Activated CD4-positive, alpha-beta T cell treated with anti-CD3 and anti-CD28 coated beads, Interleukin-2, amount 50 U/mL, for 24 hours (primary cell): ENCODE measurements at places on chromosomes 12 and 14.

DNA sequence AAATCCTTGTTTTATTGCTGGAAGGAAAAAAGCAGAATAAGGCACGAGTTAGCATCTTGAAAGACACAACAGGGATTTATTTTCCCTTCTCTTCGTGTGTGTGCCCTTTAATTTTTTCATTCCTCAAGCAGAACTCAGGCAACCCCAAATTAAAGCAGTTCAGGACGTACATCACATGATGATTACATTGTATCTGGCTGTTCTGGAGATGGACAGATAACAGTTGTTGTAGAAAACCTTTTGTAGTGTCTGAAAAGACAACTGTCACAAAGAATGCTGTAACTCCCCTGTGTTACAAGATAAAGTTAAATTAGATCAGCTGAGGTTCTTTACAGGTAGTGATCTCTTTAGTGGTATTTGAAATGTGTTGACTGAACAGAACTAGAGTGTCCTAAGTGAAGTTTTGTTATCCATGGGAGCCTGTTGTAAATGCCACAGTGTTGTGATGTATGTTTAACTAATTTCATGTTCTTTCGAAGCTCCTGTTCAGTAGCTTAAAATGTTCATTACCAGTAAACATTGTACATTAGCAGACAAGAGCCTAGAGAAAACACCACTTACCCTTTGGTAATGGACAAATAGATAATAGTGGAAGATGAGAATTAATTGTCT is 58.5 kb downstream of the TMTC2 start:
- DNase-seq = no peak

DNA sequence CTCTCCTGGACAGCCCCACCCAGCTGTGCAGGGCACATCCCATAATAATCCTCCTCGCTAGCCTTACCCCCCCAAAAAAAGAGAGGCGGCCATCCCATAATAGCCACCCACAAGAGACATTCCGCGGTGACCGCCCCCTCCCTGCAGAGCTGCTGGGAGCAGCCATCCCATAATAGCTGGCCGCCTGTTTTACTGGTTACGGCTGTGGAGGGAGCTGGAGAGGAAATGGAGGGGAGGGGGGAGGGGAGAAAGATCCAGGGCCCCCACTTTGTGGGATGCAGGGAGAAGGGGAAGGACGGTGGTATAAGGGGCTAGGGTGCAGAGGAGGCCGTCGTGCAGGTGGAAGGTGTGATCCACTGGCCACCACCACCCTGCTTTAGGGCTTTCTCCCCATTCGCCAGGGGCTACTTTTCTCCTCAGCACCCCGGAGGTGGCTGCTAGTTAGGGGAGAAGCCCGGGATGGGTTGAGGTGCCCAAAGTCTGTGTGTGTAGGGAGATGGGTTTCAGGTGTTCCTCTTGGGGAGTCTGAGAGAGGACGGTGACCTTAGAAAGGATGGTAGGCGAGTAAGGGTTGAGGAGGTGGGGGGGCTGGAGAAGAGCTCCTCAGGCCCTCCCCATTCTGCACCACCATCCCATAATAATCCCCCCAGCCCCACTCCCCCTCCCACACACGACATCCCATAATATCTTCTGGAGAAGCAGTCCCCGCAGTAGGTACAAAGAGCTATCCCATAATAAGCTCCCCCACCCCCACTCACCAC is 6.0 kb upstream of the CHD4 start:
- DNase-seq = no peak

DNA sequence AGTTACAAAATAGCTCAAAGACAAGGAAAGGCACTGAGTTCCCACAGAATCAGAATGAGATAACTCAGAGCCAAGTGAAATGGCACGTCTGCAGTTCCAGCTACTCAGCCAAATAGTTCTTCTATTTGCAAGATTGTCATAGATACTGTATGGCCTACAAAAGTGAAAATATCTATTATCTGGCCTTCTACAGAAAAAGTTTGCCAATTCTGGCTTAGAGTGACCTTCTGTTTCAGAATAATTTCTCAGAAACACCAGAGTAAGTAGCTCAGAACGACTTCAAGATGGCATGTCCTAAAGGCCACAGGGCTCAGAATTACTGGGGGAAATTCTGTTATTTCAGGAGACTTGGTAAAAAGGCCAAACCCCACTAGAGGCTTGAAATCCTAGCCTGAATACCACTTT is 10.7 kb upstream of the RTRAF start:
- DNase-seq = no peak

DNA sequence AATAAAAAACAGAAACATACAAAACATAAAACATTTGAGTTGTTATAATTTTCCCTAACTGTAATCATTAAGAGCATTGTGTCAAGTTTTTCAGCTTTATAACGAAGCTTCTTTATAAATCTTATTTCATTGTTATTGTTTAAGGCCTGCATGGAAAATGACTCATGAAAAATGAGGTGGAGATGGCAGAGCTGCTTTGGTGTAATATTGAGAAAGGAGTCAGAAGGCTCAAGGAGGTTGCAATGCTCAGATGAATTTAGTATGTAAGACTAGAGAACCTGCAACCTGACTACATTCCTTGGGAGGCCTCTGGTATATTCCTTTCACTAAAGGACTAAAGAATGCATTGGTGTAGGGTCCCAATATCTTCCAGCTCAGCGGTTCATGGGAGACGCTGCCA is 61.5 kb downstream of the TMEM30B start:
- no peak for DNase-seq

DNA sequence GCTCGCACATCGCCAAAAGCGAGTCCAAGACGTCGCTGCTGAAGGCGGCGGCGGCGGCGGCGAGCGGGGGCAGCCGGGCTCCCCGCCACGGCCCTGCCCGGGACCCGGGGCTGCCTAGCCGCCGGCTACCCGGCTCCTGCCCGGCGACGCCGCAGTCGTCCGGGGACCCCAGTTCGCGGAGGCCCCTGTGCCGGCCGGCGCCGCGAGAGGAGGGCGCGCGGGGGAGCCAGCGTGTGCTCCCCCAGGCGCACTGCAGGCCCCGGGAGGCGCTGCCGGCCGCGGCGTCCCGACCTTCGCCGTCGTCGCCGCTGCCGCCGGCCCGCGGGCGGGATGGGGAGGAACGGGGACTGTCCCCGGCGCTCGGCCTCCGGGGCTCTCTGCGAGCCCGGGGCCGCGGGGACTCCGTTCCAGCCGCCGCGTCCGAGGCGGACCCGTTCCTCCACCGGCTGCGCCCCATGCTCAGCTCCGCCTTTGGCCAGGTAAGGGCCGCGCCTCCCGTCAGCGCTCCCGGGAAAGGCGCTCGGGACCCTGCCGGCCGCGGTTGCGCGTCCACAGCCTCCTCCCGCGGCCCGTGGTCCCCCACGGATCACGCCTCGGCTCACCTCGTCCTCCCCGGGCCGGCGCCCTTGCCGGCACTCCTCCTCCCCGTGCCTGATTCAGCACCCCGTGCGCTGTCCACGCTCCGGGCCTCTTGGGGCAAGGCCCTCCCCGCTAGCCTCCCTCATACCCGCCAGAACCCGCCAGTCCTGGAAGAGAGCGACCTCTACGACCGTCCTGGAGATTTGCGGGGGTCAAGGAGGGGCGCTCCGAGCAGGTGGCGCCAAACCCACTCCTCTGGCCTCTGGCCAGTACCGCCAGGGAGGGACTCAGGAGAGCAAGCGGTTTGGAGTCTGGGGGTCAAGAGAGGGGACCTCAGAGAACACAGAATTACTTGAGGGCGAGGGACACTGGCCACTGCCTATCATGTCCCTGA is 721 bp downstream of the CABP1 start:
- DNase-seq = no peak

DNA sequence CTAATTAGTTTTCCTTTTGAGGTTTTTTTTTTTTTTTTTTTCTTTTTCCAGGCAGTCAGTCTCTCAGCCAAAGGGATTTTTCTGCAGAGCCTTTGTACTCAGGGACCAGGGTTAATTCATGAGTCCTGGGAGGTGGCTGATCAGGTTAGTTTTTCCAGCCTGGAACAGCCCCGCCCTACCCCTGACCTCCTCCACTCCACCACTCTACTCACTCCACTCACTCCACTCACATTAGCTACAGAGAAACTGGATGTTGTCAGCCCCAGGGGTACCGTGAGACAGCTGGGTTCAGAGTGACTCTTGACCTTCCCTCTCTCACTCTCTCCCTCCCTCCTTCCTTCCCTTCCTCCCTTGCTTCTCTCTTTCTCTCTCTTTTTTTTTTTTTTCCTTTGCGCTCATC is 161.0 kb downstream of the CRADD start:
- DNase-seq = no peak

GRCh38 chr12:84411031-84411430 is 501.6 kb downstream of the SLC6A15 start:
- no peak for DNase-seq

GRCh38 chr12:66014818-66015217 is 115.7 kb downstream of the LLPH start:
- DNase-seq = no peak

DNA sequence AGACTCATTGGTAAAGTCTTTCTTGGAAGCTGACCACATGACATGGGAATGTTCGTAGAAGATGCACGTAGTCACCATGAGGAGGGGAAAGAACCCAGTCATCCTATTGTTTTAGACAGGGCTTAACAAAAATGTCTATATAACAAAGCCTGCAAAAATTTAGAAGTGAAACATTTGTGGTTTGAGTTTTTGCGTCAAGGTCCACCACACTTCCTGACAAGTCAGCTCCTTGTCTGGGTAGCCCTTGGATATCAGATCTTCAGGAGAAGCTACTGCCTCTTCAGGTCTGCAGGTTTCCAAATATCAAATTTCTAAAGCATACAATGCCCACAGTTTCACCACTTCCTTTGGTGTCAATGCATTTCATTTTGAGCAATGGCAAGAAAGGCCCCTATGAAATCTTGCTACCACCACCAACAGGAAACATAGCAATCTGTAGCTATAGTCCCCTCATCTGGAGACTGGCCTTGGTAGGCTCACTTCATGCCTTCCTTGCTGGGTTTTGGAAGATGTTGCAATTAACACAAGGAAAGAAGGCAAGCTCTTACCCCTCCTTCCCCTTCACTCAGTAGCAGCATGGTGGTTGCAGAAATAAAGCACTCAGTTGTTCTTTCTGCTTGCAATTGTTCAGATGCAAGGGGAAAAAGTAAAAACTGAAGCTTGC is 235.2 kb downstream of the PCNX1 start:
- no peak for DNase-seq

DNA sequence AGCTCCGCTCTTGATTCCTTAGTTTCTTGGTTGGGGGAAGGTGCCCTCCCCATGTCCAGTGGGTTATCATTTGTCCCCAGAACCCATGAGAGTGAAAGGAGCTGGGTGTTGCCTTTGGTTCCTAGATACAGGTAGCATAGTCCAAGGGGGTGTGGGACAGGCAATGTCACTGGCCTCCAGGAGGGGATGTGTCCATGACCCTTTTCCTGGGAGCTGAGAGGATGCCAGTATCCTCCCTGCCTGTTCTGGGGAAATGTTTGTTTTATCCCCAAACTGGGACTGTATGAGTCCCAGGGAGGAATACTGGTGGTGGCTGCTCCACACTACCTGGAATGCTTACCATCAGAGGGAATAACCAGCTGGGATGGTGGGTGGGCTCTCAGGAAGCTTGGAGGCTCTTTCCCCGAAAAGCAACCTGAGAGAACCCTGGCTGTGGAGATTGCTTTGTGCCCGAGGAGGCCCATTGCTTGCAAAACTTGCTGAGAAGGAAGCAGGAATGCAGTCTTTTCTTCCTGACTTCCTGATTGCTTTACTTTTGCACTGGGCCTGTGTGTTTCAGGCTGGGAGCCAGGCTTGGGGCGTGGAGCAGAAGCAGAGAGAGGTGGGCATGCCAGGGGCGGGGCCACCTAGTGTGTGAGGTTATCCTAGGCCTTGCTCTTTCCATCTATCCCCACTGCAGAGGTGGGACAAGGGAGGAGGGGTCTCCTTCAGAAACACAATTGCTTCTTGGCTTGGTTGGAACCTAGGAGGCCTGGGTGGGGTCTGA is 715 bp upstream of the SLC10A1 start:
- DNase-seq = no peak

GRCh38 chr12:109900752-109901580 is 892 bp downstream of the TCHP start:
- DNase-seq = no peak

DNA sequence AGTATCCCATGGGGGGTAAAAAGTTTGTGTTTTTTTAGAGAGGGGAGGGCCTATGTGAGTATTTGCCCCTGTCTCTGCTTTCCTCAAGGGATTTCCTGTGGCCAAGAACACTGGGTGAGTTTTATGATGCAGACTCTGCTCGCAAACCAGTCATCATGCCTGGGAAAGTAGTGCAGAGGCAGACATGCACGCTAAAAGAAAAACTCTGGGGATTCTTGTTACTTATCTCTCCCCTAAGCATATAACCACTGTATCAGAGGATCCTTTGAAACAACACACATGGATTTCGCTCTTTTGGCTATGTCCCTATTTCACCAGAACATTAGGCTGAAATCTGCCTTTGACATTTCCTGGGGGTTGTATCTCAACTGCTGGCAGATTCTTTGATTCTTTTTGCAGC is 1845.8 kb upstream of the SEL1L start:
- no peak for DNase-seq

DNA sequence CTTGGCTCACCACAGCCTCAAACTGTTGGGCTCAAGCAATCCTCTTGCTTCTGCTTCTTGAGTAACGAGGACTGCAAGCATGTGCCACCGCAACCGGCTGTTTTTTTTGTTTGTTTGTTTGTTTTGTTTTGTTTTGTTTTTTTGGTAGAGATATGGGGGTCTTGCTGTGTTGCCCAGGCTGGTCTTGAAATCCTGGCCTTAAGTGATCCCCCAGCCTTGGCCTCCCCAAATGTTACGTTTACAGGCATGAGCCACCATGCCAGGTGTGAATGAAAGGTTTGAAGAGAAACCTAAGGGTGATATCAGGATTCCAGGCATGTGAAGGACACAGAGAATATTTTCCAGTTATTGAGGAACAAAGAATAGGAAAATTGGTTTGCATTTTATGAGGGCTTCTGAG is 45.0 kb downstream of the ANO6 start:
- DNase-seq = no peak

DNA sequence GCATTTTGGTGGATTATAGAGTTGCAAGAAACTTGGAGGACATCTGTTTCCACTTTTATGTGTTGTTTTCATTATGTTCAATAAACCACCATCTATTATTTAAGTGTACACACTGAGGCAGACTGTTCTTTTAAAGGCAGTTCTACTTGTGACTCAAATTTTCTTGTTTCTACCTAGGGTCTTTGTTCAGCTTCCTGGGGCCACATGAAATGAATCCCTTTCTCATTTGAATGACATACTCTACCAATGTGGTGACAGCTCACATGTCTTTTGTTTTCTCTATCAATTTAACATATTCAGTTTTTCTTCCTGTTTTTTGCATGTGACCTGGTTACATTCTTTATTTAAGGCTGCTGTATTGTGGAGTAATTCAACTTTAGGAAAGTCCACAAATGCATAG is 7.9 kb downstream of the SLC16A7 start:
- DNase-seq = no peak

DNA sequence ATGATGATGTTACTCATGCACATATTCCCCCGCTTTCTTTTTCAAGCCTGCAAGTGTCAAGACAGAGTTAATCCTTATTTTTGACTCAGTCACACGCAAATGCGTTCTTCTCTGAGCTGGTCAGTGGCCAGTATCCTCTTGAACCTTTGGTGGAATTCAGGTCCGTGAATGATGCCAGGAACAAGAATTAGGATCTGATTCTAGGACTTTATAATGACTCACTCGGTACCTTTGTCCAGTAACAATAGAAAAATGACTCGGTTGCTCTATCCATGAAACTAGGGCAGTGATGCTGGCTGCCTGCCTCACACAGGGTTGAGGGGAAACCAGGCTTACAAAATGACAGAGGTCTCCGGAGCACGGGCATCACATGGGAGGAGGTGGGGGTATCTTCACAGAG is 185.8 kb upstream of the NUDT4 start:
- no peak for DNase-seq

- DNase-seq = no peak
Observed at GRCh38 chr12:39613525-39613924, 6.1 kb downstream of the ABCD2 start.

- no peak for DNase-seq
Observed at GRCh38 chr12:71685312-71685906, 473 bp upstream of the TMEM19 start.

- no peak for DNase-seq
Observed at GRCh38 chr12:65840793-65841670, 16.7 kb downstream of the HMGA2 start.
